Psoas muscle (tissue), 8 donors: ENCODE measurements at places on chromosomes 1 and 21. TPM values are rescaled to one million over a fixed set of nuclear protein-coding genes. Genes with fewer than 3 reads are reported as not detected.

- no peaks in the 10 kb centered on the region for H3K4me1 ChIP-seq
- no peaks in the 10 kb centered on the region for H3K27me3 ChIP-seq
- no peaks in the 10 kb centered on the region for H3K36me3 ChIP-seq
- H3K4me3 ChIP-seq: no peak overlapping the region
These were observed 319.0 kb upstream of the SNX7 start for GRCh38 chr1:98342566-98342965.

DNA sequence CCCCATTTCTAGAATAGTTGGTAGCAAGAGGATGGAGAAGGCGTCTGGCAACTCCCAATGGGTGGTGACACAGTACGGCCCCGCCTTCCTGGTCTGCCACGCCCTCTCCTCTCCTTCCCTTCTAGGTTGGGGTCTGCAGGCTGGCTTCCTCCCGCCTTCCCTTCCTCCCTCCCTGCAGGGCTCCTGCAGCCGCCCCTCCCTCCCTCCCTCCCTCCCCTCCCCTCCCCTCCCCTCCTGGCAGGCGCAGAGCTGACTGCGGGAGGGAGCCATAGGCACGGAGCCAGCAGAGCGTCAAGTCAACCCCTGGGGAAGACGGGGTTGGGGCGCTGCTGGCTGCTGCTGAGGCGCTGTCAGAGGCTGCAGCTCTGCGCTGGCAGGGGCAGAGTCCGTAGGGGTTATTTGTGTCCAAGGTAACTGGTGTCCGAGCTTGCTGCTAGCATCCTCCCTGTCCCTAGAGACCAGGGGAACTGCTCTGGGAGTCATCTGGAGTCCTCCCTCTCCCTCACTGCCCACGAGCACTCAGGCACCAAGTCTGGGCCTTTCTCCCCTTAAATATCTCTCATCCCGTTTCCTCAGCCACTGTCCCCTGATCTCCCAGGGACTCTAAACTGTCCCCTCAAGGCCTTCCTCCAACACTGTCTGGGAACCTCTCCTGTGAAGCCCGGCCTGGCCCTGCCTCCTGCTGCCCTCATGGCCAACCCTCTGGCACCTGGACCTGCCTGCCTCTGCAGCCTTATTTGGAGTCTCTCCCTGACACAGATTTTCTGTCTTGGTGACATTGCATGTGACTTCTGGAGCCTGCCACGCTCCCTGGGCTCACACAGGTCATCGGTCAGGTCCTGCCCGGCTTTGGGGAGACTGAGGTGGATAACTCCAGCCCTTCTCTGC is 57.4 kb upstream of the ACOT11 start:
- no peak for DNase-seq
- no peaks in the 10 kb centered on the region for H3K36me3 ChIP-seq
- H3K4me1 ChIP-seq: peaks cover 22% of the 10 kb centered on the region
- no peak overlapping the region for H3K27ac ChIP-seq

ANGPTL3 gene
- not detected for total RNA-seq

GRCh38 chr1:22143065-22144033 is at the start of gene WNT4:
Gene WNT4, minus strand, starts transcription at chr1:22143097. Its CDS starts 175 bp downstream, at chr1:22142922.
- H3K4me3 ChIP-seq: peak within 1 kb of the TSS; percentile 80
- H3K36me3 ChIP-seq: no peaks in the 10 kb centered on the region
- H3K27ac ChIP-seq: peak within 1 kb of the TSS; percentile 74
- DNase-seq: peak; percentile 64
- peaks cover 15% of the 10 kb centered on the region for H3K4me1 ChIP-seq

GRCh38 chr1:48194801-48195200 is 27.7 kb upstream of the SLC5A9 start:
- no peak overlapping the region for H3K27ac ChIP-seq
- H3K27me3 ChIP-seq: no peaks in the 10 kb centered on the region
- H3K4me1 ChIP-seq: no peaks in the 10 kb centered on the region
- no peak for DNase-seq
- H3K4me3 ChIP-seq: no peak overlapping the region
- no peaks in the 10 kb centered on the region for H3K36me3 ChIP-seq

DNA sequence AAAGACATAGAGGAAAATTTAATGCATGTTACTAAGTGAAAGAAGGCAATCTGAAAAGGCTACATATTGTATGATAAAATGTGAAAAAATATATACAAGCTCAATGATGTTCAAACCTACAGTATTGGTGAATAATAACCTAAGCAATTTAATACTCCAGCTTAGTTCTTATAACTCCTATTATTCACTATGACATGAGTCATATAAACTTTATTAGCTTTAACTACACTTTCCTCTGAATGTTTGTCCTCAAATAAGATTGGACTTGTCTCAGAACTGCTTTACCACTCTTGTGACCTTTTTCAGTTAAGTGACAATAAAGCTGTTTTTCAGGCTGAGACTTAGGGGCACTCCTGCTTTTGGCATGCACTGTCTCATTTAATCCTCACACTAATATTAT is 50.9 kb downstream of the CNST start:
- peak overlapping the region; percentile 70 for H3K27ac ChIP-seq
- no peak overlapping the region for H3K4me3 ChIP-seq
- DNase-seq: no peak
- H3K4me1 ChIP-seq: peaks cover 33% of the 10 kb centered on the region
- no peaks in the 10 kb centered on the region for H3K27me3 ChIP-seq
- peaks cover 3% of the 10 kb centered on the region for H3K36me3 ChIP-seq

PAQR6 gene
- 1.2 TPM for total RNA-seq

DNA sequence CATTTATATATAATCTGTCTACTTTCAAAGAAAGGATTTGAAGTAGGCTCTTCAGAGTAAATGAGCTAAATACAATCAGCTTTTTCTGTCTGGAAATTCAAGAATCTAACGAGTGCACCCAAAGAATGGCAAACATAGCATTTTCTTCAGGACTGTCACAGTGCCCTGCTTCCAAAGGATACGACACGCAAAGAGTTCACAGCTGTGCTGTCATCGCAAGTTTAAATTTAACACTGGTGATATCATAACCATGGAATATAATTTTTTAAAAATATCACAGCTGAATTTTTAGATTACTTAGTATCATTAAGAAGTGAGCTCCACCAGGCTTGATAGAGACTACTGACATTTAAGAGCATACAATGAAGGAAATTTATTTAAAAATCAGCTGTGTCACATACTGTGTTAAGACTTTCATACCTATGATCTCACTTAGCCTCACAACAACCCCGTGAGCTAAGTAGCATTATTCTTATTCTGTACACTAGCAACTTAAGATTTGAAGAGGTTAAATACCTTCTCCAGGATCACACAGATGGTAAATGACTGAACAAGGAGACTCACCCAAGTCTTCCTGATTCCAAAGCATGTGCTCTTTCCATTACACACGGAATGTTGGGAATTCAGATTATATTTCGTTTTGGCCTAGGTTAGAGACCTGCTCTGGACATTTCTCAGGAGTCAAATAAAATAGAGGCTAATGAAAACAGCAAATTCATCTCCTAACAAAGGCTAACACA is 46.2 kb upstream of the PRRX1 start:
- peaks cover 30% of the 10 kb centered on the region for H3K4me1 ChIP-seq
- peak overlapping the region; percentile 75 for H3K27ac ChIP-seq
- no peak for DNase-seq
- H3K27me3 ChIP-seq: no peaks in the 10 kb centered on the region
- no peak overlapping the region for H3K4me3 ChIP-seq

COL9A2 gene
- total RNA-seq: not detected

GJA9 gene
- not detected for total RNA-seq

DNA sequence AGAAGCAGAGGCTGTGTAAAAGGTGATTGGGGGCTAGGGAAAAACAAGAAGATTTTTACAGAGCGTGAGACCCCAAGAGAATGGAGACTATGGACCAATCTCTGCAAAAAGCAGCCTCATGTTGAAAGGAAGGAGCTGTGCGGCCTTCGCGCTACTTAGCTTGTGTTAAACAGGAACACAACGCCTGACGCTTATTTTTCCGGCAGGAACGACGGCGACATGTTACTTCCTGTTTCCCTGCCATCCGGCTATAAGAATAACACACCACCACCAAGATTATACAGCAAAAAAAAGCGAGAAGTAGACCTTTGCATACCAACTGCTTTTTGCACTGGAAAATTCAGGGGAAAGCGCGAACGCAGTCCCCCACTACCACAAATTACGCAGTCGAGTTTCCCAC is 272.7 kb downstream of the FAM72C start:
- H3K27ac ChIP-seq: no peak overlapping the region
- no peaks in the 10 kb centered on the region for H3K36me3 ChIP-seq
- no peak overlapping the region for H3K4me3 ChIP-seq

UBASH3A gene
- not detected for total RNA-seq

GRCh38 chr1:209686322-209686721 is 11.1 kb downstream of the G0S2 start:
- no peaks in the 10 kb centered on the region for H3K36me3 ChIP-seq
- H3K27ac ChIP-seq: no peak overlapping the region

DNA sequence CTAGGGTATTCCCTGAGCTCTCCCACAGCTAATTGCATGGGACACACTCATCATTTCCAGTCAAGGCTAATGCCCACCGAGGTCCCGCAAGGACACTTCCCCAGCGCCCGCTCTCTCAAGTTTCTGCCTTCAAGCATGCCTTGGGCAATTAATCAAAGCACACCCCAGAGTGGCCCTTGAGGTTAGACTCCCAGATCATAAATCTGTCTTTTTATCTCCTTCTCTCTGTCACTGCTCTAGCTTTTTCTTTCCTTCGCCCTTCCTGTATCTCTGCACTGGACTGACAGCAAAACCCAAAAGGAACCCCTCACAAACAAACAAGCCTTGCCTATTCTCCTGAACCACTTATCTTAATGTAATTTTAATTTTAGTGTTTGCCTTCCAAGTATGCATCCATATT is 7.9 kb upstream of the EXOSC10 start:
- H3K4me1 ChIP-seq: no peaks in the 10 kb centered on the region
- no peak for DNase-seq
- H3K4me3 ChIP-seq: no peak overlapping the region
- H3K36me3 ChIP-seq: peaks cover 12% of the 10 kb centered on the region
